ENCODE measurements at places on chromosomes 1 and 21. TPM values are rescaled to one million over a fixed set of nuclear protein-coding genes. Genes with fewer than 3 reads are reported as not detected.

DNA sequence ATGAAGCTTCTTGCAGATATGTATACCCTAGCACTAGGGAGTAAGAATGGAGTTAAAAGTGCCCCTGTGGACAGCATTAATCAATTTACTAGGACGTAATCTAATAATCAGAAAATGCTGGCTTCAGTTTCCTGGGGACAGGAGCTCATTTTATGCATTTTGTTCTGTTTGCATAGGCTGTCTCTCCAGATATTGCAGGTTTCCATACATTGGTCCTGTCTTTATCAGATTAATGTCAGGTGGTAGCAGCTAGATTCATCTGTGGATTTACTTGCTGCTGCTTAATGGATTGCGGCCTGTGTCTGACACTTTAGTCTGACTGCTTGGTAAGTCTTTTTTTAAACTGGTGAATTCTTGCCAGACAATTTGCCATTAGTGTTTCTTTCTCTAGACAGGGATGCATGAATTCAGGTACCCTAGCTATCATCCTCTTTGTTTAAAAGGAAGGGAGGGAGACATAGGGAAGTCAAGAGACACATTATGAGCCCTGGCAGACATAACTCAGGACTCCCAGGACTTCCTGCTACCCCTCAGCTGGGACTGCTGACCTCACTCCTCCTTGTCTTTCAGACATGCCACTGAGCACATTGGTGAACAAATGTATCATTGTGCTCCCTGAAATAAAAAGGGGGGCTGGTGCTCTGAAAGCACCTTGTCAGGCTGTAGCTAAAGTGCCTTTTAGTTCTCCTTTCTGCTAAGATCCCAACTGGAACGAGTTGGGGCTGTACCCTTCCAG lies 47.7 kb downstream of the NOS1AP start:
- no peak for DNase-seq

- peak; percentile 61 for DNase-seq
Measured at GRCh38 chr1:200837931-200838571, 34.7 kb upstream of the GPR25 start.

DNA sequence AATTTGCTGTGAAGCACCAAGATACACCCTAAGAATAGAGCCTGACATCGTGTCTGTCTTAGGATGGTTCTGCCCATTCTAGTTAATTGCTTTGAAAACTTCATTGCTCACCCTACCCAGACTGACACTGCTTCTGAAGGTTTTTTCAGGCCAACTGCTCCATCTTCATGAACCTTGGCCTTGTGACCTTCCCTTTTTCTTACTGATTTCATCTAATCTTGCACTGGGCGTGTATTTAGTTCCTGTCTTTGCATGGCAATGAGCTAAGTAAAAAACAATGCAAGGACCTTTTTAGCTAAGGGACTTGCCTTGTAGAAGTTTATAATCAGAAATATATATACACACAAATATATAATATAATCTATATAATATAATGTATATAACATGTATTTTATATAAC lies 108.0 kb downstream of the PBX1 start:
- no peak for DNase-seq

DNA sequence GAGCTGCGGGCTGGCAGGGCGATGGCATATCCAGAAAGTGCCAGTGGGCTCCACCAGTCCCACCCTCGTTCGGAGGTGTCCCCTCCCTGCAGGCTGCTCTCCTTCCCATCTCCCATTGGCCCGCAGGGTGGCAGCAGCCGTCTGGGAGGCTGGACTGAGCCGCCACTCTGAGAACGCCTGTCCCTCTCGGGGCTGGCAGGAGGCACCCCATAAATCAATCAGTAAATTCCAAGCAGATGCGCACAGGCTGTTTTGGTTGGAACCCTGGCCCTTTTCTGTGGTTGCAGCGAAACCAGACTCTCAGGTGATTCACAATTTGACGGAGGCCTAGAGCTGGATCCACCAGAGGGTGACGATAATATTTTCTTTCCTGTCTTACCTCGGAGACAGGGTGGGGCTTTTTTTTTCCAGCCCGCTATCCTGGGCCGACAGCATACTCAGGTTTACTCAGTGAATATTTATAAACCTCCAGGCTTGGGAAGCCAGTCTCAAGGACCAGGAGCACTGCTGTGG lies 99.7 kb downstream of the GLIS1 start:
- DNase-seq, result peak; percentile 27

DNA sequence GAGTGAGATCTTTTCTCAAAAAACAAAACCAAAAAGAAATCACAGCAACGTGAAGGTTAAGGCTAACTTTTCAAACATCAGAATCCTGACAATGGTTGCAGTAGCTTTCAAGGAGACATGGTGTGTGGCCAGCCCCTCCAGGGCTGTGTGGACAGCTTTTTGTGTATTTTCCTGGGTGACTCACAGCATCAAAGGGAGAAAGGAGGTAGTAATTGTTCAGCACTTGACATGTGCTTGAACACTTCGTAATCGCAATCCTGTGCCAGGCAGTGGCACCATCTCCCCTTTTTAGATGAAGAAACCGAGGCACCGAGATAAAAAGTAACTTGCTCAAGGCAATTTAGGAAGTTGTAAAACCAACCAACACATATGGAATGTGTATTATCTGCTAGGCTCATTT lies 10.3 kb downstream of the NBL1 start:
- DNase-seq, result no peak

DNA sequence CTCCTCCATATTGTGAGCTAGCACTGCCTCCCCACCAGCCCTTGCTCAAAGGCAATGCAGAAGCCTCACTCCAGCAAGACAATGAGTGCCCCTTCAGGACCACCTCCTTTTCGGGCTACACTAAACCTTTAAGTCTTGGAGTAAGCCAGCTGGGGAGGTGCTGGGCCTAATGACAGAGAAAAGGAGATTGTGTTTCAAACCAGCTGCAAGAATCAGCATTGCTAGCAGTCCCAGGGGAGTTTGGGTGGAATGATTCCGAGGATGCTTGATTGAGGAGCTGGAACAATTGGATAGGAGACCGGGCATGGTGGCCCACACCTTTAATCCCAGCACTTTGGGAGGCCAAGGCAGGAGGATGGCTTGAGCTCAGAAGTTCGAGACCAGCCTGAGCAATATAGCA lies 54.1 kb upstream of the GPR37L1 start:
- no peak for DNase-seq

DNA sequence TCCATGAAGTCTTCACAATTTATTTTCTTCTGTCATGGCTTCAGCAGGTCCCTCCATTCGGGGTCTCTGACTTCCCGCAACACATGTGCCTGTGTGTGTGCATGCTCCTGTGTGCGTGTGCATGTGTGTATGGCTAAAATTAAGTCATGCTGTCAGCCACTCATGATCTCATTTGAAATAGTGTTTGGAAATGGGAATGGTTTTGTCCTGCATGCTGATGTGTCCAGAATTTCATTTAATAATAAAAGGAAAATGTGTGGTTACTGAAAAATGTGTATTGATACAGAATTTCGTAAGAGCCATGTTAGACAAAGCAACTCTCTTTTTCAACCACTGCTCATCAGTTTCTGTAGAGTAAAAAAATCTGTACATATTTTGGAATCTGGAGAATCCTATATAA lies 123.8 kb upstream of the PRDX6 start:
- DNase-seq, result no peak

GRCh38 chr1:203211812-203212211 lies 17.7 kb downstream of the CHIT1 start:
- no peak for DNase-seq

- peak; percentile 26 for DNase-seq
Measured at GRCh38 chr1:91781371-91781825, 104.6 kb downstream of the TGFBR3 start.

GRCh38 chr1:25805863-25806225 lies 5.9 kb downstream of the SELENON start:
- peak; percentile 66 for DNase-seq

GRCh38 chr1:199646761-199647160 lies 380.7 kb upstream of the NR5A2 start:
- no peak for DNase-seq

DNA sequence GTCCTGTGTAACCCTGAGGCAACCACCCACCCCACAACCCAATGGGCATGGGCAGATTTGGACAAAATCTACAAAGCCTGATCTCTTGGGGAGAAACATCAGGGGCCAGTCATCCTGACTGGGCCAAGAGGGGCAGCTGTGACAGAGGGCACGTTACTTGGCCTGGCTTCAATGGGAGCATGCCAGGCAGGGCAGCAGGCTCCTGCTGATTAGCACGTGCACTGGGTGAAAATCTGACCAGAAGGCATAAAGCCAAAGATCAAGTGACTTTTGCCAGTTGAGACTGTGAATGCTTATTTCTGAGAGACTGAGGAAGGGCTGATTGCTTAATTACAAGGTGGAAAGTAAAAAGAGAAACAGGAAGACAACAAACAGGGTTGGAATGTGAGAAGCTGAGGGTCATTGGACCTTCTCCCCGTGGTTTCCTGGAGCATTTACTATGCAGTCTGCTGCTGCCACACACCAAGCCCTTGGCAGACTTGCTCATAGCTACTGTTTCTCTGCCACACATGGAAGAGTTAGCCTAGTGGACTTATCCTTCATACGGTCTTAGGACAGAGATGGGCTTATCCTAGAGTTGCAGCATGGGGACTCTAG lies 39.8 kb upstream of the TNR start:
- peak; percentile 65 for DNase-seq

GRCh38 chr1:213083112-213083445 lies 32.0 kb downstream of the RPS6KC1 start:
- DNase-seq, result no peak

DNA sequence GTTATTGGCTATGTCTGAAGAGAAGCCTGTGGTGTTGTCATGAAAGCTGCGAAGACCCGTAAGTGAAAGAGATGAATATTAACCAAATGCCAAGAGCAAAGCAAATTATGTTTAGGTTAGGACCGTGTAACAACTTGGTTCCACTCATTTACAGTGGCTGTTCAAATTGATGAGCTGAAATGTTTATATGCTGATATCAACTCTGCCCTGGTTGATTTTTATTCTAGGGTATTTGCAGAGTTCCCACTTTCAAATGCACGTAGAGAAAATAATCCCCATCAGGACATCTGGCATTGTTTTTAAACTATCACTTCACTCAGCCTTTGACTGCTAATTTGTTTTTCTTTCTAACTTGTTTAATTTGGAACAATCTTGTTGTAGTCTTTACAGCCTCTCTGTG lies 581.6 kb upstream of the ADAMTS5 start:
- no peak for DNase-seq

GRCh38 chr1:109513110-109513710 lies 3.7 kb upstream of the AMIGO1 start:
- DNase-seq, result no peak

The FOXO6 gene
- not detected for total RNA-seq

The OR2L2 gene
- not detected for total RNA-seq

The SLC44A3 gene
- 4.7 TPM for total RNA-seq

The KIF26B gene
- total RNA-seq, result 3.8 TPM

The OLFML2B gene
- total RNA-seq, result 0.13 TPM

Measured in dermis microvascular lymphatic vessel endothelial cell (primary cell).